Hepatocyte (in vitro differentiated cells): ENCODE measurements at places on chromosomes 2 and 18. TPM values are rescaled to one million over a fixed set of nuclear protein-coding genes. Genes with fewer than 3 reads are reported as not detected.
A peak's percentile ranks its signal among the peaks of the same experiment; 100 is the strongest.

DNA sequence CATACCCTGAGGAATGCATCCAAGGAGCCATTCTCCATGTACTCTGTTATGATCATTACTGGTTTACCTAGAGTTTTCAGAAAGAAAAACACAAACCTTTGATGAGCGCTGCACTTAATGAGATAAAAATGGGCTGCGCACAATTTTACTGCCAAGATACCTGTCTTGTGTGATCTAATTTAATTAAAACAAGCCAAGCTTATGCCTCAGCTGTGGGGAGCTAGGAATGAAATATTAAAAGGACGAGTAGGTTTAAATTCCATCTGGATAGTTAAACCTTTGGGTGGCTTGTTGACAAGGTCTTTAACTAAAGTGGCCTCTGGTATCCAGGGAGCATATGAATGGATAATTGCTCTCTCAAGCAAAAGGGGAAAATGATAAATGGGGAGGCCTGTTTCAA is 135.0 kb downstream of the EPHA4 start:
- DNase-seq, result no peak

DNA sequence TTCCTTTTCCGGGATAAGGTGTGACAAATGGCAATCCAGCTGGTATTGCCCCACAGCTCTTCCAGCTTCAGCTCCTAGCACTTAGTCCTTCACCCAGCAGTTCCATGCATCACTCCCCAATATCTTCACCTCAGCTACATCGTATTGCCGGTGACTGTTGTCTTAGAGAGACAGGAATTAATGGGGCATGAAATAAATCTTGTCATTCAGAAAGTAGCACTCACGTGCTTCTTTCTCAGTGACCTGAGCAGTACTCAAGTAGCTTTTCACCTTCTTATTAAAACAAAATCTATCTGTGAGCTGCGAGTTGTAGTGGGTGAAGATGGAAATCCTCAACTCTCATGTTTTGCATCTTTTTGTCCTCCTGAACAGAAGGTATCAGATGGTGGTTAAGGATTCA is 72.8 kb downstream of the PTH2R start:
- no peak for DNase-seq

GRCh38 chr2:47373747-47374146 is 29.2 kb upstream of the MSH2 start:
- DNase-seq, result peak; percentile 59

GRCh38 chr2:118992740-118993391 is 50.9 kb downstream of the MARCO start:
- DNase-seq, result no peak

DNA sequence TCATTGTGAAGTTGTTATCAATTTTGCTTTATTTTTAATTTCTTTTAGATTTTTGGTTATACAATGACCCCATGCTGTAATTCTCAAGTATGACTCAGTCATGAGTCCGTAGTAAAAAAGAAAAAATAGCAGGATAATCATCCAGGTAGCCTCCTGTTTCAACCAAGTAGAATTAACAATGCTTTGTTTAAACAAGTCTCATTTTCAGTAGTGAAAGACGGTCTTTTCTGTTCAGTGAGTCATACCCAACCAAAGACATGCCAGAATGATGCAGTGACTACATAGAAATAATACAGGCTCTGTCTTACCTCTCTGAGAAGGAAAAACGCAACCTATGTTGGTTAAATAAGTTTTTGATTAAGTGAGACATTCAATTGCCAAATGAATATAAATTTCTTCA is 67.8 kb upstream of the DSC1 start:
- peak; percentile 26 for DNase-seq

GRCh38 chr2:136141510-136142149 is 23.7 kb upstream of the CXCR4 start:
- DNase-seq, result peak; percentile 29

DNA sequence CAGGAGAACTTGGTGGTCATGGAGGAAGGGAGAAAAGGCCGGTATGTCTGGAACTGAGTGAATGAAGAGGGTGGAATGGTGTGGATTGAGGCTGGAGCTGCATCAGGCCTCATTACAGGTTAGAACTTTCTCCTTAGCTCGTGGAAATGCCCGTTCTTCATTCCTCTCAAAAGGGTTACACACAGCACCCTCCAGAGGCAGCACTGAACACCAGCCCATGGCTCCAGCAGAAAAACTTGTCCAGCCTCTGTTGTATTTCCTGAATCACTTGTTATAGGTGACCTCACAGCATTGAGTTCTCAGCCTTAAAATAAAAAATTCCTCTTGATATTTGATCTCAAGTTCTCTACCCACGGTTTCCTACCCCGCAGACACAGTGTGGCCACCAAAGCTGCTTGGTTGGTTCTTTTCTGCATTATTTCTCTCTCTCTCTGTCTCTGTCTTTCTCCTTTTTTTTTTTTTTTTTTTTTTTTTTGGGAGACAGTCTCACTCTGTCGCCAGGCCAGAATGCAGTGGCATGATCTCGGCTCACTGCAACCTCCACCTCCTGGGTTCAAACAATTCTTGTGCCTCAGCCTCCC is 89.6 kb downstream of the ITGB1BP1 start:
- peak; percentile 84 for DNase-seq

DNA sequence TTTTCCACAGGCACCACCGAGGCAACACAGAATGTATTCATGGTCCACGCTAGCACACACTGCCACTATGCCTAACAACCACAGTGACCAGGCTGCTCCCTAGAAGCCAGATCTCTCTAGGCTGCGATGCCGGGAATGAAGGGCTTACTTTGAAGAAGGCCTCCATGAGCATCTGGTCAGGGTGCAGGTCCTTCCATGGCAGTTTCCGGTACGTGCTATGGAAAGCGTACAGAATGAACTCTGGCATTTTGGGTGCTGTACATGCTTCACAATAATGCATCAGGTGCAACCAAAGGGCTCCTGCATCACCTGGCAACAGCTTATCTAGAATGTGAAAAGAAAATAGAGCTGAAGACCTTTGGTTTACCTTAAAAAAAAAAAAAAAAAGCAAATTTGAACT is 44.9 kb downstream of the SIGLEC15 start:
- no peak for DNase-seq

Gene OR6B2
- not detected in 2 replicates for polyA plus RNA-seq

Gene LONRF2
- 0.69 and 1.6 TPM in 2 replicates for polyA plus RNA-seq

GRCh38 chr2:82508702-82509101 is 1950.4 kb downstream of the SUCLG1 start:
- DNase-seq, result no peak

Gene WIPF1
- 32.3 and 32.7 TPM in 2 replicates for polyA plus RNA-seq

GRCh38 chr18:62759704-62760402 is 44.5 kb downstream of the PHLPP1 start:
- DNase-seq, result no peak

DNA sequence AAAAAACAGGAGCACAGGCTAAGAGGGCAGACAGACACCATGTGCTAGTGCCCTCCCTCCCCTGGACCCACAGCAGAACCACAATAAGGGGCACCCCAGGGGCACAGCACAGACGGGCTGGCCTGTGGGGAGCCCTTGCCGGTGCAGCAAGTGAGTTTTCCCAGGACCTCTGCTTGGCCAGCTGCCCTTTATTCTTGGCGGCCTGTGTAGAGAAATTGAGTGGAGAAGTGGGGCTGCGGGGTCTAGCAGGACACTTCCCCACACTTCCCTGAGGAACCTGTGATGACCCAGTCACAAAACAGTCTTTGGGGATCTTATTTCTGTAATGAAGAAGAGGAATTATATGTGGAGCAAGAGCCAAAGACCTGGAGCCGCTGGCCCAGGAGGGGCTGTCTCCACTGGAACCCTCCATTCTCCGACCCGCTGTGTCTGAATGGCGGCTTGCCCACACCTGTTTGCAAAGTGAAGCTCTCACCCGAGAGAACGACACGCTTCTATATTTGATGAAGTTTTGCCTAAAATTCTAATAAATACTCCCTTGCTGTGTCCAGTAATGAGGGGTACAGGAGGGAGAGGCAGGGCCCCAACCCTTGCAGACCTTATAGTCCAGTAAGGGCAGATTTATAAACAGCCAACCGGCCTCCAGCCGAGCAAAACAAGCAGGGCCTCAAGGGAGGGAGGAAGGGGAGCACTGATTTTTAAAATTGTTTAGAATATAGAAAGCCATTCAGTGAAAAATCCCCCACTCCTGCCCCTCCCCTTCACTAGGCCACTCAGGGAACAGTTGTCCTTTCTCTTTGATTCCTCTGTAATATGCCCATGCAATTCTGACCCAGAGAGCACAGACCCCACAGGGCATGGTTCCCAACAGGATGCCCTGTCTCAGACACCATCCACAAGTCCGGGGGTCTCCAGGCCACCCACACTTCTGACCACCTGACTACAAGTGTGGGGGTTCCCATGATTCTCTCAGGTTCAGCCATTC is 44.7 kb upstream of the SNED1 start:
- no peak for DNase-seq

DNA sequence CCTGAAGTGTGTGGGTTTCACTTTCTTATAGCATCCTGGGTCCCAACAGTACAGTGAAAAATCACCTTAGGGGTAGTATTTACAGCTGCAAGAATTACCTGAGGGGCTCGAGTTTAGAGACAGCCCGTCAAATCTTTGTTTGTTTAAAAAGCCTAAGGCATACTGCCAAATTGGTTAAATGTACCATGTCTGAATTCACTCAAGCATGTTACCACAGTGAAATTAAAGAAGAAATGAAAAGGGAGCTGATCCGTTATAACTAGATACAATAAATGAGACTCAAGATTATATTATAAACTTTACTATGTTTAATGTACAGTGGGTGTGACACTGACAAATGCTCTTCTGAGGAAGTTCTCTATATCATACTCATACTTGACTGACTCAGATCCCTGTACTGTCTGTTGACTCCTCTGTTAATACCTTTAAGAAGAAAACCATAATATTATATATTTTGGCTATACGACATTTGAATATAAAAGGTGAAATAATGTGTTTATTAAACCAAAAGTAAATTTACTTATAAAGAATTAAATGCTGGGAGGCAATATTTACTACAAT is 107.3 kb downstream of the TMEFF2 start:
- DNase-seq, result no peak

Gene INHA
- polyA plus RNA-seq, result 8.1 and 9.2 TPM in 2 replicates

Gene OSR1
- 45.7 and 52.8 TPM in 2 replicates for polyA plus RNA-seq

Gene UCN
- polyA plus RNA-seq, result 1.0 and 2.6 TPM in 2 replicates

GRCh38 chr18:3911413-3911812 is 461.4 kb downstream of the TGIF1 start:
- DNase-seq, result no peak

DNA sequence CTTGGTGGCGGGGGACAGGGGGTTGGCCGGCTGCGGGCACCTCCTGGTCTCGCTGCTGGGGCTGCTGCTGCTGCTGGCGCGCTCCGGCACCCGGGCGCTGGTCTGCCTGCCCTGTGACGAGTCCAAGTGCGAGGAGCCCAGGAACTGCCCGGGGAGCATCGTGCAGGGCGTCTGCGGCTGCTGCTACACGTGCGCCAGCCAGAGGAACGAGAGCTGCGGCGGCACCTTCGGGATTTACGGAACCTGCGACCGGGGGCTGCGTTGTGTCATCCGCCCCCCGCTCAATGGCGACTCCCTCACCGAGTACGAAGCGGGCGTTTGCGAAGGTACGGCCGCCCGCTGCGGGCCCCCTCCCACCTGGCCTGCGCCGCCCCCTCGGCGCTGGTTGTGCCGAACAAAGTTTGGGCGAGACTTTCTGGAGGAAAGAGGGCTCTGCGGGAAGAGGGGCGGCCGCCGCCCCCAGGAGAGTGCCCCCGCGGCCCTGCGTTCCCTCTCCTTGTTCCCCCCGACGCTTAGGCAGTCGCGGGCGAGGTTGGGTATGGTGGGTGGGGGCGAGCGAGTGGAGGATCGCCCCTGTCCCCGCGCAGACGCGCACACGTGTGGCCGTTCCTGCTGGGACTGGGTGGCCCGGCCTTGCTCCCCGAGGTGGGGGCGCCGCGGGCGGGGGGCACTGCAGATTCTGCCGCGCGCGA is 866 bp downstream of the CRIM1 start:
- peak; percentile 68 for DNase-seq

Gene APCDD1
- 81.4 and 114 TPM in 2 replicates for polyA plus RNA-seq

Gene METTL21A
- 26.9 and 27.2 TPM in 2 replicates for polyA plus RNA-seq

GRCh38 chr2:19898592-19899329 is 3.0 kb downstream of the TTC32 start:
- no peak for DNase-seq
